Renal cortex interstitium (tissue), 15 donors: ENCODE measurements at places on chromosomes 6 and 20. TPM values are rescaled to one million over a fixed set of nuclear protein-coding genes. Genes with fewer than 3 reads are reported as not detected.

GRCh38 chr6:166925141-166925996, 31.0 kb downstream of the RNASET2 start:
- no peak for DNase-seq

Gene RFX6
- polyA plus RNA-seq: not detected

DNA sequence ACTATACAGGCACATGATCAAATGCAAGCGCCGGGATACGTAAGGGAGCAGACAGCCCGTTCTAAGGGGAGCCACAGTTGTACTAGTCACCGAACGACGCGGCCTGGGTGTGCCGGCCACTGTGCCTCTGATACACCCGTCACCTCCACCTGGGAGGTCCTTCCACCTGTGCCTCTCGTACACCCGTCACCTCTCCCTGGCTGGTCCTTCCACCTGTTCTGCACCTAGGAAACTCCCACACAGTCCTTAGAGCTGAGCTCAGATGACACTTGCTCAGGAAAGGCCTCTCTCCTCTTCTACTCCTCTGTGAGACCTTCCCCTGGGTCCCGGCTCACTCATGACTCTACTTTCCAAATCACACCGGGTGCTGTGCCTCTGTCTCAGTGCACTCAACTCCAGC, 245.0 kb downstream of the TTLL2 start:
- no peak for DNase-seq

DNA sequence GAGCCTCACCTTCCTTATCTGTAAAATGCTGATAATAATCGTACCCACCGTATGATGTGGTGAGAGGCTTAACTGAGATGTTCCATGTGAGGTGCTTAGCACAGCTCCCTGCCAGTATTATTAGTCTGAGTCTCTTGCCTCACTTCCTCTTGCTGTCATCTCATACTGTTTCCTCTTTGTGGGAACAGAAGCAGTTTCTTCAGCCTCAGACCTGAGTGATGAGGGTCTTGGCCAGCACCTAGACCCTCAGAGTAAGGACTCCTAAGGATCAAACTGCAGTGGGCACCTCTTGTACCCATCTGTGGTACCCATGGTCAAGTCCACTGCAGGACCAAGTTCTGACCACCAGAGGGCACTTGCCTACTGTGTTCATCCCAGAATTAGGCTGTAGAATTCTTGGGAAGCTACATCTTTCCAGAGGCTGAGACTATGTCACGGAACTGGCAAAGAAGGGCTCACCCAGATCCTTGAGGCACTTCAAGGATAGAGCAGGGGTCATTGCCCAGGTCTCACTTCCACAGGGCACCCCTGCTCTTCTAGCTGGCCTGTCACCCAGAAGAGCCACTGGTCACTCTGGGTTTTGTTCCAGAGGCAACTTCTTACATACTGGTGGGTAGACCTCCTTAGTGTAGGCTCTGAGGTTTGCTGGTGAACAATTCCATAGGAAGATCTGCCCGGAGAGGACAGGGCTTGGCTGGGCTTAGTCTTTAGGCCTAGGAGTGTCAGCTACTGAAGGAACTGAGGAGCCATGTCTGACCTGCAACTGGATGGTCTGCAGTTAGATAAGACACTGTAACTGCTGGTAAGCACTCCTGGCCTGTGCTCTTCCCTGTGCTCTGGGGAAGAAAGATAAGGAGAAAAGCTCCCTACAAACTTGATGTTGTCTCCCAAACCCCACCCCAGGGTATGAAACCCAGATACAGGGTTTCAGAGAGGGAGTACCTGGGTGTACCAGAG, 20.6 kb upstream of the SGK2 start:
- no peak for DNase-seq

Gene RAB32
- 29.4 TPM for polyA plus RNA-seq

Gene CSTF1
- 43.6 TPM for polyA plus RNA-seq

- DNase-seq: no peak
Measured at GRCh38 chr6:67450641-67451040, 1184.4 kb upstream of the ADGRB3 start.

Gene ADTRP
- polyA plus RNA-seq: 1.7 TPM

Gene SLC13A3
- polyA plus RNA-seq: 17.4 TPM

GRCh38 chr6:149925253-149925973, 2.5 kb upstream of the RAET1G start:
- DNase-seq: no peak

GRCh38 chr6:27770724-27771123, 141.5 kb downstream of the OR2B2 start:
- no peak for DNase-seq

GRCh38 chr6:1560281-1561058, 49.2 kb upstream of the FOXC1 start:
- no peak for DNase-seq

Gene CENPW
- 22.1 TPM for polyA plus RNA-seq

Gene TGM3
- 0.58 TPM for polyA plus RNA-seq

Gene DOK5
- polyA plus RNA-seq: 10.8 TPM

GRCh38 chr20:61819921-61820825, 245.5 kb downstream of the TAF4 start:
- no peak for DNase-seq

Gene DEFB124
- not detected for polyA plus RNA-seq

DNA sequence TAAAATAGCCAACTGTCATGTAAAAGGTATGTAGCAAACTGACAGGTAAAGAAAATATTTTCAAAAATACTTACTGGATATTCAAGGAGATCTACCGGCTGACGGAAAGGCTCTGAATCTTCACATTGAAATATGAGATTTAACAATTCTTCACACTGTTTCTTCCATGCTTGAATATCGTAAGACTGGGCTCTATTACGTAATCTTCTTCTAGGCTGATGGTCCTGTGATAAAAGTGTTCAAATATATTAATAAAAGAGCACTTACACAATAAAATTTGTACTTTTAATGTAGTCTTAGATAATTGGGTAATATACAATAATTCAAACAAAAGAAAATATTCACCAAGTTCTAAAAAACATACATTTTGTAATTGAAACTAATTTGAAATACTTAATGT, 87.4 kb downstream of the IRAK1BP1 start:
- DNase-seq: no peak

DNA sequence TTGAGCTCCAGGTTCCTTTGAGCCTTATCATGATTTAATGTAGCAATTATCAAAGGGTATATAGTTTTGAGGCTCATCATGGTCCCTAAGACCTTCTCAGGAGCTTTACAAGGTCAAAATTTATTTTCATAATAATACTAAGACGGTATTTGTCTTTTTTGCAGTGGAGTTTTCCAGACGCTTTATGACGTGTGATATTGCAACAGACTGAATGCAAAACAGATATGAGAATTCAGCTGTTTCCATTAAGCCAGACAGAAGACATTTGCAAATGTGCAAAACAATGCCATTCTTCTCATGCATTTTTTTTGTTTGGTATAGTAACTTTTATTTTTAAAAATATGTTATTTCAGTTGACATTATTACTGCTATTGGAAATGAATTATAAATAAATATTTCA, 24.7 kb upstream of the CNKSR3 start:
- DNase-seq: no peak

Gene FNDC11
- polyA plus RNA-seq: 1.0 TPM

- DNase-seq: no peak
Measured at GRCh38 chr20:54714817-54715216, 239.4 kb downstream of the DOK5 start.

Gene BPIFB1
- not detected for polyA plus RNA-seq

Gene SCRT2
- polyA plus RNA-seq: not detected

GRCh38 chr6:56366141-56366852, 118.9 kb upstream of the COL21A1 start:
- no peak for DNase-seq
